ENCODE measurements at places on chromosomes 2 and 18. TPM values are rescaled to one million over a fixed set of nuclear protein-coding genes. Genes with fewer than 3 reads are reported as not detected.

- DNase-seq: peak; percentile 97
Measured at GRCh38 chr2:148020111-148021058, at the start of gene ORC4. ORC4 (minus strand) TSS chr2:148020737; CDS start chr2:147975958, 44,779 bp downstream.

DNA sequence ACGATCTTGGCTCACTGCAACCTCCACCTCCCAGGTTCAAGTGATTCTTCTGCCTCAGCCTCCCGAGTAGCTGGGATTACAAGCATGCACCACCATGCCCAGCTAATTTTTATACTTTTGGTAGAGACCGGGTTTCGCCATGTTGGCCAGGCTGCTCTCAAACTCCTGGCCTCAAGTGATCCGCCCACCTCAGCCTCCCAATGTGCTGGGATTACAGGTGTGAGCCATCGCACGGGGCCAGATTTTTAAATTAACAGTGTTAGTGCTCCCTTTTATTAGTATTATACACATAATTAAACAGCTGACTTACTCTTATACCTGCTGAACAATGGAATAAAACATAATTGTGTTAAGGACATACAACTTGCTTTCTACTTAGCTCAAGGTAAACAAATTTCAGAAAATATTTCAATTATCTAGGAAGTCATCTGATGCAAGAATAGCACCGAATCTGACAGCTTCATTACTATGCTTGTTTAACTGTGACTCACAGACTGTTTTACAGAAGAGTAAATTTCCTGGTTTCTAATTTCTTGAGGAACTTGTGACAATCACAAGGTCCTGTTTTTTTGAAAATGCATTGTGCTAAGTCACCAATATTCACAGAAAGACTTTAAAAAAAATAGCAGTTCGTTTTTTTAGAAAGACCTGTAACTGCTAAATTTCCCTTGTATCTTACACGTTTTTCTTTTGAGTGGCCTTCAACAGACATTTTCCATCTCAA, 51.2 kb downstream of the SPIRE1 start:
- peak; percentile 88 for DNase-seq

DNA sequence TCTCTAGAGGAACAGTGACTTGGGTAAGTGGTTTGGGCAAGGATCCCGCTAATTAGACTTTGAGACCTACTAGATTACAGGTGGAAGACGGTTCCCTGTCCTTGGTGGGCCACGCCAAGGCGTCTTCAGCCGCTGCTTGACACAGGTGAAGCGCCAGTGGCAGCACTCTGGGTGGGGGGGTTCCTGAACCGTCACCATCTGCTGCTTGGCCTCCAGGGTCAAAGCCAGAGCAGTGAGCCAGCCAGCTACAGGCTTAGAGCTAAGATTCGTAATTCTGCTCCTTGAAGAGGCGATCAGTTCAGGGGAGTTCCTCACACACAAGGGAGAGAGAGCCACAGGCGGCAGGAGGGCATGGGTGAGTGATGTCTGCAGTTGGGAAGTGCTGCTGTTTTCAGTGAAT, 39.4 kb upstream of the RBM44 start:
- DNase-seq: no peak

ITGA4 gene
- under 0.01 TPM for total RNA-seq

DPP4 gene
- total RNA-seq: 2.9 TPM

All from bronchial epithelial cell (primary cell).